Stimulated activated naive CD8-positive, alpha-beta T cell treated with anti-CD3 and anti-CD28 coated beads, Interleukin-15, amount 100 ng/mL, for 72 hours (primary cell): ENCODE measurements at places on chromosomes 3 and 15.
A peak's percentile ranks its signal among the peaks of the same experiment; 100 is the strongest.

DNA sequence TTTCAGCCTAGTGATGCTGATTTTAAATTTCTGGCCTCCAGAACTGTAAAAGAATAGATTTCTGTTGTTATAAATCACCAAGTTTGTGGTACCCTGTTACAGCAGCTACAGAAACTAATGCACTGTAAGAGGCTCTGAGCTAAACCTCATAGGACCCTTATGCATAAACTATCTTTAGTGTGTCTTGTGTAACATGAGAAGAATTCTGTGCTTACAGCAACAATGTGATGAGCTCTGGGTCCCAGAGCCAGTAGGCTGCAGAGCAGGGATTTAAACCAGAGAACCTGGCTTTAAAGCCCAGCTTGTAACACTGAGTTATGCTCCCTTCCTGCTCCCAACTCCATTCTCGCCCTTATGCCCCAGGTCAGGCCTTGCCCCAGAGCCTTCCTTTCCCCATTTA, 113.1 kb downstream of the THSD4 start:
- no peak for DNase-seq

DNA sequence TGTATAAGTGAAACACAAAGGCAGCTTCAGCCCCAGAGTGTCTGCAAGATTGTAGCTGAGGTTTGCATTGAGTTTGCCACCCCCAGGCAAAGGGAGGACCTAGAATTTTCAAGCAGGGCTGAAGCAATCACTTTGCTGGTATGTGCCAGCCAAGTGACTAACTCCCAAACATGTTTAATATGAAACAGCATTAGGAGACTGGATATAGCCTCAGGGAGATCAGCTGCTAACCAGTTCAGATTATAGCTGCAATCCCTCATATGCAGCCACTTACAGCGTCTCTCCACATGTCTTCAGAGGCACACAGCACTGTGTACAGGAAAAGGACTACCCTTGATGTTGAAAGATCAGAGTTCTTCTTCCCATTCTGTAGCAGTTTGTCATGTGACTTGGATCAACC, 38.4 kb upstream of the PPP2R3A start:
- no peak for DNase-seq

DNA sequence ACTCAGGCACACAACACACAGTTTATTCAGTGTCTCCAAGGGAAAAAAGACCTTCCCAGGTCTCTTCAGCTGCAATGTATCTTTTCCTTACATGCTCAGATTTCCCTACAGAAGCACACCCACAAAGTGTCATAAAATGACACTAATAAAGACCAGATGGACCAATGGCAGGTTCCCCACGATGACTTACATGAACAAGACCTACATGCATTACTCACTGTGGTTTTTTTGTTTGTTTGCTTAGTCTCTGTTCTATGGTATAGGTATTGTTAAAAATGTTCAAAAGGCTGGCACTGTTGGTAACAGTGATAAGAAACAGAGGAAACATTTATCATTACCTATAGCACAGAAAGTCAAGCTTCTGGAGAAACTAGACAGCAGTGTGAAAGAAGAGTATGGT, 318.2 kb upstream of the TMCO5A start:
- no peak for DNase-seq

DNA sequence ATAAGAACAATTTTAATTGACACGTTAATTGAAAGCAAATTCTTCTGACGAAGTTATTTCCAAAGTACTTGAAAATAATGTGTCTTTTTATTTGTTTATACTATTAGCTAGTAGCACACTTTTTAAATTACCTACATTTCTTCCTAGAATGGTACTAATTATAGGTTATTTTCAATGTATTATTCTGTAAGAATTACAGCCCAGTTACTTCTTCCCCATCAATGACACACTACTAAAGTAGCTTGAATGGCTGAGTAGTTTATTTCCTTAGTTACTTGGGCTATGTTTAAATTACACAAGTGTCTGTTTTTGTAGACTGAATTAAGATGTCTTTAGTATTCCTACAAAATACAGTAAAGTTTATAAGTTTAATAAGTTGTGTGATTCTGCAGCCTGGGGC, 217.6 kb upstream of the IL12A start:
- no peak for DNase-seq

DNA sequence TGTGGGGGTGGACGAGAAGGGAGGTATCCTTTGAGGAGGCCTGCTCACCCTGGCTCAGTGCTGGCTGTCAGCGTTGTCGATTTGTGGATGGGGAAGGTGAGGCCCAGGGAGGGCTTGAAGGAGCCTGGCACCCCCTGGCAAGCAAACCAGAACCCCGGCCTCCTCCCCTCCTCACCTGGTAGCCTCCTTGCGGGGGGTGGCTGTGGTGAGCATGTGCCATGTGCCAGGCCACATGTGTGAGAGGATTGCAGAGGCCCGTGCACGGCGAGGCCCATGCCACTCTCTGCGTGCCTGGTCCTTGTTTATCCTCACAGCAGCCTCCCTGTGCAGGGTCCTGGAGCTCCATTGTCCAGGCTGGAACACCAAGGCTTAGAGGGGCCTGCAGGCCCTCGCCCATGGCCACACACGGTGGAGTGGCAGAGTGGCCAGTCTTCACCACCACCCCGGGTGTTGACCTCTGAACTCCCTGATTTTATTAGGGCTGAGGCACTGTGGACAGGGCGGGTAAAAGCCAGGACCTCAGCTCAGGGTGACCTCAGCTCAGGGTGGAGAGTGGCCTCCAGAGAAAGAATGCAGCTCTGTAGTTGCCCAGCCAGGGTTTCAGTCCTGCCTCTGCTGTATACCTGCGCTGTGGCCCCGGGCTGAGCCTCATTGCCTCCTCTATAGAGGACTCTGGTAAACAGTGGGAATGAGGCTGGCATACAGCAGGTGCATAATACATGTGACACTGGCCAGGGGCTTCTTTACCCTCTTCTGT, 29.1 kb downstream of the HDAC11 start:
- DNase-seq: no peak

DNA sequence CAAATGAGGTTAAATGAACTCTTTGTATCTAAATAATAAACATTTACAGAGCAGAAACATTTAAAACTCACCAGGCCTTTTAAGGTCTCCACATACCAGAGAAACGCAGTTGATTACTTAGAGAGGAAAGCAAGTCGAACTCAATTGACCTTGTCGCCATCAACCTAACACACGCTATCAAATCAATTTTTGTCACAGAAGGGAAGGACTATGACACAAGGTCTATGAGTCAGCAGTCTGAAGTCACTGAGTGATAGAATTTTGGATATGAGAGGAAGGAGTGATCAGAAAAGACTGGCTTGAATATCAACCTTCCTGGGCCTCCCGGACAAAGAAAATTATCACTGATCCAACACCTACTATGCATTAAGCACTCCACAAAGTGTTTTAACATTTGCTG, 514.4 kb upstream of the ZNF385D start:
- no peak for DNase-seq

- no peak for DNase-seq
These were observed 32.3 kb downstream of the RPN1 start for GRCh38 chr3:128618398-128618726.

- DNase-seq: no peak
These were observed 301.8 kb downstream of the LPP start for GRCh38 chr3:188455748-188456147.

DNA sequence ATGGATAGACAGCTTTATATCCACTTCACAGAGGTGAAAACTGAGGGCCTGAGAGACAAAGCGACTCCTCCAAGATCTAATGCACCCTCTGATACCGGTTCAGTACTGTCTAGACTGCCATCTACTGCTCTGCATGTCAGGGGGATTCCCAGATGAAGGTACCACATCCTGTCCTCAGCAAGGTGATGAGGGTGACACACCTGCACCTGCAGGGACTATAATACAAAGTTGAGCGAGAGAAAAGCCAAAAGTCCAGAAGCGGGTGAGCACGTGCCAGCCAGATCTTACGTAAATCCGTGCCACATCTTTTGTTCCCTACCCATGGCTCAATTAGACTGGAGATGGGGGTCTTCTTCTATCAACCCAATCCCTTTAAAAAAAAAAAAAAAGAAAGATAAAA, 32.4 kb upstream of the HES1 start:
- DNase-seq: peak; percentile 34

DNA sequence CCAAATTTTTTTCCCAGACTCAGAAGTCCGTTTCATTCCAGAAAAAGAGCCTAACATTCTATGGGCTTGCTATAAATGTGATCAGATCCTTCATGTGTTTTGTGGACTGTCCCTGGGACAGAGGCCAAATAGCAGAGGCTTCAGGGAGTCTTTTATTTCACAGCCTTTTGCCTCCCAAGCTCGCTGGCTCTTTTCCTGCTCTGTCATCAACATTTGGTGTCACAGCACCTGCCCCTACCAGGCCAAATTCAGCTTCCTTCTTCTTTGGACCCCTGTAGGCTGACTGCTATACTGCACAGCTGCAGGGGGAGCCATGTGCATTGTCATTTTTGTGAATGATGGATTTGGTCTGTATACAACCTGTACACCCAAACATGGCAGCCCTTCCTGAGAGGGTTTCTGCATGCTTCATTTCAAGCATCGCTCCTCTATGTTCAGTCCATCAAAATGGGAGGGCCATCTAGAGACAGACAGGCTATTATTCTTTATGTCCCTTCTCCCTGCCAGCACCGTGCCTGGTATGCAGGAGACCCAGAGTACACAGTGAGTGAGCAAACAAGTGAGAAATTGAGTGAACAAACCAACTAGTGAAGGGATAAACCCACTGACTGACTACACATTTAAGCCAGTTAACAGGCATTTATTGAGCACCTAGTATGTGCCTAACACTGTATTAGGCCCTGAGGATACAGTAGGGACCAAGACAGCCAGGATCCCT, 17.9 kb upstream of the RPP14 start:
- no peak for DNase-seq

- no peak for DNase-seq
These were observed 78.5 kb upstream of the RBMS3 start for GRCh38 chr3:29202378-29202777.

DNA sequence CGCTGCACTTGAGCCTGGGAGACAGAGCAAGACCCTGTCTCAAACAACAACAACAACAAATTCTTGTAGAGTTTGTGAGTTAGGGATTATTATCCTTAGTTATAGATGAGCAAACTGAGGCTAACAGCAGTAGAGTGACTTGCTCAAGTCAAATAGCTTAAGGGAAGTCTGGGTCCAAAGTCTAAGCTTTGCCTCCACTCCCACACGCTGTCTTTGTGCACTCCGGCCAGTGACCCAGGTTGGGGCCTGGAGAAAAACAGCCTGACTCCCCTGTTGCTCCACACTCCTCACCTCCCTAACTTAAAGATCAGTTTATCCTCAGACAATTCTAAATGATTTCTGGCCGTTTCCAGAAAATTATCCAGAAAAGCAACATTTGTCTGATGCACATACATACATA, 9.2 kb upstream of the SIN3A start:
- DNase-seq: no peak

DNA sequence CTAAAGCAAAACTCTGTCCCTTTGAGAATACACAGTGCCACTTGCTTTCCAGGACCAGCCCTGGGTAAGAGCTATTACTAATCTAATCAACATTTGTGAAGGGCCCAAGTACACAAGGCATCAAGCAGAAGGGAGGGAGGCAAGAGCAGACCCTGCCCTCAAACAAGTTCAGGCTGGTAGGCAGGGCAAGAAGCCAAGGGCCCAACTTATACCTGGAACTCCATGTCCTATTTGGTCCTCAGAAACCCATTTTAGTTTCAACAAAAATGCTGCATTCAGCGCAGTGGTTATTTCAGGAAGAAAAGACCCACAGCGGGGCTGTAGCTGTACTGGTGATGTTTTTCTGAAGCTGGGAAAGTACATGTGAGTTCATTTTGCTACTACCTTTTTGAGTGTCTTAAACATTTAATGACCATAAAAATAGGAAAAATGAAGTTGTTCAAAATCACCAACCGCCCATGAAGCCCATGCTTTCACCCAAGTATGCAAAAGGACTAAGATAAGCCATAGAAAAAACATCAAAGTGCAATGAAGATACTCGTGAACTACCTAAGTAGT, 2.8 kb downstream of the RPS17 start:
- no peak for DNase-seq

GRCh38 chr3:124439603-124440002, 290.6 kb upstream of the UMPS start:
- DNase-seq: no peak

DNA sequence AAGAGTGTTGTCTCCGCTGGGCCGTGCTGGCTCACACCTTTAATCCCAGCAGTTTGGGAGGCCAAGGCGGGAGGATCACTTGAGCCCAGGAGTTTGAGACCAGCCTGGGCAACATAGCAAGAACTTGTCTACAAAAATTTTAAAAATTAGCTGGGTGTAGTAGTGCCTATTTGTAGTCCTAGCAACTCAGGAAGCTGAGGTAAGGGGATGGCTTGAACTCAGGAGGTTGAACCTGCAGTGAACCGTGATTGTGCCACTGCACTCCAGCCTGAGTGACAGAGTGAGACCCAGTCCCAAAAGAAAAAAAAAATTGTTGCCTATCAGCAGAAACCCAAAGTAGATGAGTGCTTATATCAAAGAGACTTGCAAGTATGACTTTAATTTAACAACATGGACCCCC, 12.7 kb upstream of the AKAP13 start:
- DNase-seq: no peak

- no peak for DNase-seq
These were observed 89.5 kb downstream of the FGF12 start for GRCh38 chr3:192637803-192638202.
